Activated CD4-positive, alpha-beta T cell treated with anti-CD3 and anti-CD28 coated beads, Interleukin-2, amount 50 U/mL, for 1 hour (primary cell): ENCODE measurements at places on chromosomes 6 and 20.

DNA sequence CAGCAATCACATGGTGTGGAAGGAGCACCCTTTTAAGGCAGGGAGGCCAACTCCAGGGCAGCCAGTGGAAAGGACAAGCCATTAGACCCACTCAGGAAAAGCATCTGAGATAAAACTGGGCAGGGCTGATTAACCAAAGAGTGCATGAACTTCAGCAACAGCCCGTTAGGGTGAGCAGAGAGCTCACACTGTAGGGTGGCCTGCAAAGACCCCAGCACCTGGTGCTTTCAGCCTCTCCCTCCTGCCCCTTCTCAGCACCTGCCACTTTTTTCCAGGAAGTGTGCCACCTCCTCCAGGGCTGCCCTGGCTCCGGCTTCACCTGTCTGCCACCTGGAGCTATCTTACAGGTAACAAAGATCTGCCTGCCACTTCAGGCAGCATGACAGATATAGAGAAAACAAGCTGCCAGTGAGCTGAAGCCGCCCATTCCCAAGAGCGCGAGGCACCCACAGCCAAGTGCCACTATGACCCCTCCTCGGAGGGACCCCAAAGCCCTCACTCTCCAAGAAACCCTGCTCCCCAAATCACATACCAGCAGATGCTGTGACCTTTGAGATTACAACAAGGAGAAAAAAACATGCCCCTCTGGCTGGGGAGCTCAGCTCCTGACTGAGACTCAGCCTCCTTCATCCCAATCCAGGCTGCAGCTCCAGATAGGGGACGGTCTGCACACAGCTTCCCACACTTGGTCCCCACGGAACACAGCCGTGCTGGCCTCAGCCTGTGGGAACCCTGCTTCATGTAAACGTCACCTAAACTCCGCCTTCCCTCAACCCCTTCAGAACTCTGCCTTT lies 71.2 kb downstream of the ABHD12 start:
- no peak for DNase-seq

GRCh38 chr6:33018904-33019303 lies 9.5 kb upstream of the HLA-DOA start:
- peak; percentile 22 for DNase-seq

DNA sequence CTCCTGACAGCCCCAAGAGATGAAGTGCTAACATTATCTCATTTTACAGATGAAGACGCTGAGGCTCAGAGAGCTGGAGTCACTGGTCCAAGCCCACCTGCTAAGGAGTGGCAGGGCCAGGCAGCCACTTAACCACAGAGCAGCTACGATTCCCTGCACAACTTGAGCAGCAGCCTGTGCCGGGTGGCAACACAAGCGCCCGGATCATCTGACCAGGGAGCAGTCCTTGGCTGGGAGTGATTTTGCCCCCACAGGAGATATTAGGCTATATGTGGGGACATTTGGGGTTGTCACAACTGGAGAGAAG lies 93.2 kb upstream of the PTPN1 start:
- DNase-seq: no peak

DNA sequence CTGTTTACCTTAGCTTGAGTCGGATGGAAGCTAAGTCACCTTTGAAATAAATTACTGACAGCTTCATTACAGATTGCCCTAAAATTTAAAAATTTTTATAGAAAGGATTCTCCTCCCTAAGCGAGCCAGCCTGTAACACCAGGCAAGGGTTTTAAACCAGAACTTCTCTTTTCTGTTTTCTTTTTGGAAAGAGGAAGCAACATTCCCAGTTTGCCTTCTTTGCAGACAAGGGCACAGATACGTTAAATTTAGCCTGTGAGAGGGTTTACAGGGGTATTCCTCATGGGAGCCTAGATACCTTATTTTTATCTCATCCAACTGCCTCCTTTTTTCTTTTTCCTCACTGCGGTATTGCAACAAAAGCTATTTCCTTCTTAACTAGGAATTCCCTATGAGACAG lies 45.0 kb downstream of the GNAS start:
- no peak for DNase-seq

GRCh38 chr6:3687847-3688246 lies 63.7 kb downstream of the PXDC1 start:
- no peak for DNase-seq

DNA sequence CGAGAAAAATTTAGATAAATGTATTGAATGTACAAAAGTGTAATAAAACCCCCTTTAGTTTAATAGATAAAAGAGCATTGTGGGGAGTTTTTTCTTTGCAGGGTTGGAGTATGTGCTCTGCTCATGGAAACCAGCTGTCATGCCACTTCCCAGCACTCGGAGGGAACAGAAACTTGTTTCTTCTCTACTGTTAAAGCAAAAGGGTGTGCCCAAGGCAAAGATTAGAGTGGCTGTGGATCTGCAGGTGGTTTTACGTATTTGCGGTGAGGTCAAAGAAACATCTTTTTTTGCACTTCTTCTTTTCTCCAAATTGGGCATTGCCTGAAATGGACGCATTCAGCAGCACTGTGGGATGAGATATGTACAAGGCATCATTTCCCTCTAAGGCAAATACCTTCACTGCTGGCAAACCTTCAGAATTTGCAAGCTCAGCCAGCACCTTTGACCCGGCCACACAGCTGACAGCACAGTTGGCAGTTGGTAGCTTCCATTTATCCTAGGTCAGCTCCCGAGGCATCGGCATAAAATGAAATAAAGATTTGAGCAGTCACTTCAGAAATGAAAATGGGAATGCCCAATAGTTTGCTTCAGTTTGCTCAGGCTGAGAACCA lies 178.4 kb upstream of the EYA4 start:
- no peak for DNase-seq

GRCh38 chr20:25145131-25145530 lies 50.4 kb upstream of the ENTPD6 start:
- DNase-seq: no peak

- no peak for DNase-seq
Measured at GRCh38 chr6:141677598-141678211, 455.0 kb upstream of the GJE1 start.

- DNase-seq: no peak
Measured at GRCh38 chr6:163730246-163731210, 316.0 kb downstream of the QKI start.

GRCh38 chr6:21731411-21732031 lies 138.0 kb downstream of the SOX4 start:
- DNase-seq: no peak

DNA sequence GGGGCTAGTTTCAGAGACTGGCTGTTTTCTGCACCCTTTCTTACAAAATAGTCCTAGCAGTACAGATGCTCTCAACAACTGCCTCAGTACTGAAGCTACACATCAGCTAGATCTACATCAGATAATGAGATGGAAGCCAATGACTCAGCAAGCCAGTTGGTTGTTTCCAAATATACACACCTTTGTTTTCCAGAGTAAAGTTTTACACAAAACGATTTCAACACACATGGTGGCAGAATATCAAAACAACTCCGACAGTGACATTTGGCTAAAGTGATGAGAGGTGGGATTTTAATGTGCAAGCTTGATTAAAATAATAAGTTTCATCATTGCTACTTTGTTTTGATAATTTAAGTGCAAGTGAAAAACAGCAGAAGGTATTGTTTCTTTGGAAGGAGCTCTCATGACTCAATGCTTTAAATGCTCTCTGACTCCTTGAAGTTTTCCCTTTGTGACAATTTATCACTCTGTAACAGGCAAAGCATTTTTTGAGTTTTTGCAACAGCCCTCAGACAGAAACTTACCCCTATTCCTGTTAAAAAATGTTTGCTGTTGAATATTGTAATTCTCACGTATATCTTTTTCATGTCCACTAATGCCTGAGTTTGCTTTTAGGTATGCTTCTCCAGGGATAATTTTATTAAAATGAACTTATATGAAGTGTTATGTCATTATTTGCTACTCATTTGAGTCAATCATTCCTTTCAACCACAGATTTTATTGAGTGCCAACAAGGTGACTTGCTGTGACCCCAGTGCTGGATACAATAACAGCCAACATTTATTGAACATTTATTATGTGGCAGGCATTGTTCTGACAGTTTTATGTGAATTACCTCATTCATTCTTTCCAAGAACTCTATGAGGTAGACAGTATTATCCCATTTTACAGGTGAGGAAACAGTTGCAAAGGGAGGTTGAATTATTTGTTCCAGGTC lies 882.0 kb downstream of the TFAP2A start:
- no peak for DNase-seq

DNA sequence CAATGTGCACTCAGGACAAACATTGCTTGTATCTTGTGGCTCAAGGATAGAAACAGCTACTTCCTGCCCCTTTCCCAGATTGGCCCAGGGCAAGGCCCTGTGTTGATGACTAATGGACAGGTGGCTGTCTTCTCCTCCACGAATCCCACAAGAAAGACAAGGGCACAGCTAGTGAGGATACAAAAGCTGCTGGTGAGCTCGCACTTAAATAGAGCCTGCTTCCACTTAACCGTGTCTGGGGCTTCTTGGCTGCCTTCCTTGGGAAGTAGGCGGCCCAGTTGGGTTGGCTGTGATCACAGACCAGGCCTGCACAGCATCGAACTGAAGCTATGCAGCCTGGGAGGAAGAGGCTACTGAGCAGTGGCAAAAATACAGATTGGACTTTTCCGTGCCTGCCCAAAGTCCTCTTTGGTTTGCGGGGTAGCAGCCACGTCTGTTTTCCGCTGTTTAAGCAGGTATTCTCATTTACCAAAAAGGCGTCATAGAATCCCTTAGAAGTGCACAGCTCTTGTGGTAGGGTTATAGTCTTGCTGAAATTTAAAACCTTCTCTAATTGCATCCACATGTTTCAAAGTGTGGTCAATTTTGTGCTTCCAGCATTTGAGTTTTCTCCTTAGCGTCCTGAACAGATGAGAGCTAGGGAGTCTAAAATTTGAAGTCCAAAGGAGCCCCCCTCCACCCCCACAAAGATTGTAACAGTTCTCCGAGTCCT lies 23.0 kb upstream of the NAA20 start:
- DNase-seq: no peak

- DNase-seq: no peak
Measured at GRCh38 chr6:3510178-3510577, 53.3 kb upstream of the SLC22A23 start.

GRCh38 chr6:156857573-156857972 lies 80.4 kb downstream of the ARID1B start:
- DNase-seq: no peak

DNA sequence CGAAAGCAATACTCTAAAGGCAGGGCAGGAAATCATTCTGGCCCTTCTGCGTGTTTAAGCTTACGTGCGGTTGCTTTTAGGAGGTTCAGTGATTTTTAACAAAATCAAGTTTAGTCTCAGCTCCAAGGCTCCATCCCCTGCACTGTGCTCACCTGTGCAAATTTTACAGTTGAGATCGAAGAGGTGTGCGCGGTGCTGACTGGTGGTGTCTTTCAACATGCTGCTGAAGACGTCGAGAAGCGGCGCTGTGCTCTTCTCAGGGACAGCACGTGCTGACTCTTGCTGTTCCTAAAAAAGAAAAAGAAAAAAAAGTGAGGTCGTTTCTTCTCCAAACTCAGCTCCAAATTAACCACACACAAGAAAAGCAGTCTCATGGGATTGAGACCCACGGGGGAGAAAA lies 32.0 kb downstream of the DIDO1 start:
- DNase-seq: no peak

- no peak for DNase-seq
Measured at GRCh38 chr6:19312241-19312978, 524.8 kb upstream of the ID4 start.

DNA sequence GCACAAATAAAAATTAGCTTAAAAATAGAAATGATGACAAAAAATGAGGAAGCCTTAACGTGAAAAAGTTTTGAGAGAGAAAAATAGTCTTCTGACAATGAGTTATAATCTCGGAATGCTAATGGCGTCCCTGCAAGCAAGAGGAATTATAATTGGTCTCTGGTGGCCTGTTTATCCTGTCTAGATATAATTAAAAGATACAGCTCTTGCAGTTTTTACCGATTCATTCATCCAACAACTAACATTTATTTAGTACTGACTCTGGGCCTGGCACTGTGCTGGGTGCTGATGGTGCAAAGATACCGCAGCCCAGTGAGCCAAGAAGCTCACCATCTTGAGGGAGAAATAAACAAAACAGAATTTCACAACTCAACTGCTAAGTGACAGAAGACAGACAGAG lies 31.6 kb upstream of the ANKRD60 start:
- no peak for DNase-seq

- DNase-seq: no peak
Measured at GRCh38 chr20:13255356-13255755, 34.3 kb downstream of the ISM1 start.

GRCh38 chr20:32894711-32895355 lies 36.1 kb downstream of the EFCAB8 start:
- DNase-seq: no peak

- no peak for DNase-seq
Measured at GRCh38 chr6:138477913-138478539, 21.3 kb downstream of the NHSL1 start.

DNA sequence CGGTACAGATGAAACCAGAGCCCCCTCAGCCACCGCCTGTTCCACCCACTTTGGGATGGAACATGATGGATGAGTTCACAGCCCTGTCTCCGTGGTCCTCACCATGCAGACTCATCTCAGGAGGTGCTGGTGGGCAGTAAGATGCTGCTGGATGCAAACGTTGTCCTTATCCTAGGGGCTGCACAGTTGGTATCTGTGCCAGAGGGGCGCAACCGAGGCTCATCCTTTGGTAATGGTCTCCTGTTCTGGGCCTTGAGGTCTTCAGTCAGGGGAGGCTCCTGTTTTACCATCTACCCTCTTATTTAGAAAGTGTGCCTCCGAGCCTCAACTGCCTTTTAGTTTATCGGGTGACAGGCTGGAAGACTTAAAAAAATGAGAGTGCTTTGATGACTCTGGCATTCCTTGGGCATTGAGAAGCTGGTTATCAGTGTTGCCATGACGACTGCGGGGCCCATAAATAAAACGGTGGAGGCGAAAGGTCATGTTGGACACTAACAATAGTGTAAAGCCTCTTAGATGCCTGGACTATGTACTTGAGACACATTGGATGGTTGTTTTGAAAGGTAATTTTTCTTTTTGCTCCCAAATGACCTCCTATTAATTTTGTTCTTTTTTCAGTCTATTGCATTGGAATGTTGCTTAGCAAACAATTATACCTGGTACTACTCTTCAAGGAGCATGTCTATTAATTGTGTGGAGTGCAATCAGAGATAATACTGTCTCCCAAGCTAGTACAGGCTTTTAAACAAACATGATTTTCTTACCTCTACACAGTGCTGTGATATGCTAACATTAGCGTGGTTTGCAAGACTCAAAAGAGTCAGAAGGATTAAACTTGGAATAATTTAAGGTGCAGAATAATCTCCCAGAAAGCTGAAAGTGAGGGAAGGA lies 74.2 kb upstream of the DSP start:
- DNase-seq: no peak

GRCh38 chr6:155830531-155830930 lies 374.9 kb upstream of the NOX3 start:
- no peak for DNase-seq

- DNase-seq: no peak
Measured at GRCh38 chr6:129096651-129097290, 213.8 kb downstream of the LAMA2 start.

GRCh38 chr6:391559-392440 lies at the start of gene IRF4:
IRF4 (plus strand) TSS chr6:391752; CDS start chr6:393153, 1,401 bp downstream.
- peak; percentile 56 for DNase-seq

GRCh38 chr6:108164543-108164814 lies 1.3 kb upstream of the NR2E1 start:
- no peak for DNase-seq
